ENCODE measurements at places on chromosomes 12 and 14. TPM values are rescaled to one million over a fixed set of nuclear protein-coding genes. Genes with fewer than 3 reads are reported as not detected.

DNA sequence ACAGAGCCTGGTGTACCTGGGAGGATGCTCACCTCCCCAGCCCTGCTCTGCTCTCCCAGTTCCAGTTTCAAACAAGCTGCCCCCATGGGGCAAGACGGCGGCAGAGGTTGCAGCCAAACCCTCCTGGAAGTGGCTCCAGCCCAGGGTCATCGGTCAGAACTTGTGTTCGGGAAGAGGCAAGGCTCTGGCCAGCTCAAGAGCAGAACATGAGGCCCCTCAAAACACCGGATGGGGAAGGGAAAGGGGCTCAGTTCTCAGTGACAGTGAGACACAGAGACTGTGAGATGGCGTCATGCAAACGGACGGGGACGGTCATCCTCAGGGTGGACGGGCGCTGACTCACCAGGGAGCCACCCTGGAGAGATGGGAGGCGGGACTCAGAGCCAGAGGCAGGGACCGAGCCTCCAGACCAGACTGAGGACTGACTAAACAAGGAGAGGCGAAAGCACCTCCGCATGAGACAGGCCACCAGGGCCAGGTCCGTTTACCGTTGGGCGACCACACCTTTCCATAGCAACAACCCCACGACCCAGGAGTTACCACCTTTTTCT is 63.9 kb upstream of the GALNT9 start:
- no peaks in the 10 kb centered on the region for H3K27me3 ChIP-seq
- H3K4me1 ChIP-seq, result no peaks in the 10 kb centered on the region
- no peak overlapping the region for H3K4me3 ChIP-seq

DNA sequence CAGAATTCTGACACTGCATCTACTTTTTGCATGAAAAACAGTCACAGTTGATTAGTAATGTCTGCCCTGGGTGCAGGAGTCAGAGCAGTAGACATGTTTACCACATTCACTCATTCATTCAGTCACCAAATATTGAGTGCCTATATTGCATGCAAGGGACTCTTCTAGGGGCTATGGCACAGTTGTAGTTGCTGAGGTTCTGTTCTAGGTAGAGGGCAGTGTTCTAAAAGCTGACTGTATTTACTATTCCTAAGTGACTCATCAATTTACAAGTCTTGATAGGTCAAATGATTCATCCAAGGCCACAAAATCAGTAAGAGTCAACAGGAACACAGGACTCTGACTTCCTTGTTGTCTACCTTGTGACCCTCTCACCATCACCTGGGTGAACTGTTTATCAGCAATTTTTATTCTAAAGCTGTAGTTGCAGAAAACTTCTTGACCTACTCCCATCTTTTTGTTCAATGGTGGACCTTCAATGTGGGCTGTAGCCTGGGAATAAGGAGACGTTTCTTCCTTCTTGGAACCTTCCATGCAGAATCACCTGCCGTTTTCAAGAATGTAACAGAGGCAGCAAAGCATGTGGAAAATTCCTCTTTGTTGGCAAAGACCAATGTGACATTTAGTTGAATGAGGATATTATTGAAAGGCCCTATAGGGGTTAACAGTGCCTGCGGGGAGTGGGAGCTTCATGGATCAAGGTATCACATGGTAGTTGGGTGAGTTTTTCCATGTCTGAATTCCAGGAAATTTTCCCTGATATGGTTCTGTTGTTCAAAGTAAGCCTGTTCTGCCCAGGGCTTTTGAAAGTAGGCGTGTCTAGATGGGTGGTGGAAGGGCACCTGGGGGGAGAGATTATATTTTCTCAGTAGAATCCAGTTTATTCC is 223.2 kb downstream of the KTN1 start:
- peaks cover 18% of the 10 kb centered on the region for H3K4me1 ChIP-seq
- H3K36me3 ChIP-seq, result no peaks in the 10 kb centered on the region
- no peak for DNase-seq

GRCh38 chr14:102699416-102700110 is 77.7 kb upstream of the TRAF3 start:
- no peak overlapping the region for H3K4me3 ChIP-seq
- peaks cover 9% of the 10 kb centered on the region for H3K36me3 ChIP-seq
- H3K4me1 ChIP-seq, result peaks cover 29% of the 10 kb centered on the region
- no peak overlapping the region for H3K27ac ChIP-seq
- DNase-seq, result no peak

DNA sequence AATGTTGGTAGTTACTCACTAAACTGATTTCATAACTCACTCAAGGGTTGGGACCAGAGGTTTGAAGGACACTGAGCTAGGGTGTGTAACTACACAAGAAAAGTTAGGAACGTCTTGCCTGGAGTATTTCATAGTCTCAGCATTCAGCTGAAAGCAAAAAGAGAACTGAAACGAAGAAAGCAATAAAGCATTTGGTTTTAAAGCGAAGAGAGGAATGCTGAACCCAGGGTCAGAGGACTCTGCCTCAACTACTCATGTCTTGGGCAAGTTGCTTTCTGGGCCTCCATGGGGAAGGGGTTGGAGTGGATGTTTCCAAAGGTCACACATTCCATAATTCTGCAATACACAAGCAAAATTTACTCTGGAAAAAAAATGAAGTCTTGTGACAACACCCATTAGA is 1.4 kb downstream of the GNS start:
- H3K27ac ChIP-seq, result peak overlapping the region; percentile 71
- peak overlapping the region; percentile 78 for H3K4me3 ChIP-seq
- H3K27me3 ChIP-seq, result no peaks in the 10 kb centered on the region
- DNase-seq, result no peak
- H3K36me3 ChIP-seq, result no peaks in the 10 kb centered on the region

GRCh38 chr12:27870939-27871338 is 90.9 kb upstream of the MANSC4 start:
- H3K27me3 ChIP-seq, result peaks cover 4% of the 10 kb centered on the region
- H3K4me3 ChIP-seq, result no peak overlapping the region
- DNase-seq, result no peak
- H3K27ac ChIP-seq, result no peak overlapping the region

GRCh38 chr12:94271351-94271750 is 123.0 kb downstream of the PLXNC1 start:
- DNase-seq, result no peak
- H3K36me3 ChIP-seq, result peaks cover 3% of the 10 kb centered on the region
- no peaks in the 10 kb centered on the region for H3K27me3 ChIP-seq
- H3K4me3 ChIP-seq, result no peak overlapping the region
- no peak overlapping the region for H3K27ac ChIP-seq
- peaks cover 28% of the 10 kb centered on the region for H3K4me1 ChIP-seq

DNA sequence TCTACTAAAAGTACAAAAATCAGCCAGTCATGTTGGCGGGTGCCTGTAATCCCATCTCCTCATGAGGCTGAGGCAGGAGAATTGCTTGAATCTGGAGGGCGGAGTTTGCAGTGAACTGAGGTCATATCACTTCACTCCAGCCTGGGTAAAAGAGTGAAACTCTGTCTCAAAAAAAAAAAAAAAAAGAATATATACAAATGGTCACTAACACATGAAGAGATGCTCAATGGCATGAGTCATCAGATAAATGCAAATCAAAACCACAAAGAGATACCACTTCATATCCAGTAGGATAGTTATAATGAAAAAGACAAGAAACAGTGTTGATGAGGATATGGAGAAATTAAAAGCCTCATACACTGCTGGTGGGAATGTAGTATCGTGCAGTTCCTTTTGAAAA is 33.6 kb upstream of the METAP2 start:
- no peak overlapping the region for H3K4me3 ChIP-seq
- no peaks in the 10 kb centered on the region for H3K36me3 ChIP-seq
- no peaks in the 10 kb centered on the region for H3K27me3 ChIP-seq
- DNase-seq, result no peak
- H3K4me1 ChIP-seq, result peaks cover 5% of the 10 kb centered on the region

- H3K4me1 ChIP-seq, result peaks cover 49% of the 10 kb centered on the region
- no peak overlapping the region for H3K4me3 ChIP-seq
- no peaks in the 10 kb centered on the region for H3K27me3 ChIP-seq
- DNase-seq, result no peak
- H3K36me3 ChIP-seq, result no peaks in the 10 kb centered on the region
Observed at GRCh38 chr12:124560146-124560890, 7.1 kb downstream of the NCOR2 start.

DNA sequence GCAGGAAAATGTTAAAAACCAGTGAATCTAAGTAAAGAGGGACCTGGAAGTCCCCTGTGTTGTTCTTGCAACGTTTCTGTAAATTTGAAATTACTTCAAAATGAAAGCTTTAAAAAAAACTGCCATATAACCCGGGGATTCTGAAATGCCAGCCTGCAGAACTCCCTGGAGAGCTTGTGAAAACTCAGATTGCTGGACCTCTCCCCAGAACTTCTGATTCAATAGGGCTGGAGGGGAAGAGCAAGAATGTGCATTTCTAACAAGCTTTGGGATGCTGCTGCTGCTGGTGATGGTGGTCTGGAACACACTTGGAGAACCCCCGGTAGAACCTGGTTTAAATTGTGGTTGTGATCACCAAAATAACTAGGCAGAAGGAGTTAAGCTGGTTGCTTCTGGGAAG is 300.0 kb upstream of the NOS1 start:
- no peak overlapping the region for H3K27ac ChIP-seq
- H3K36me3 ChIP-seq, result no peaks in the 10 kb centered on the region
- no peak for DNase-seq

DNA sequence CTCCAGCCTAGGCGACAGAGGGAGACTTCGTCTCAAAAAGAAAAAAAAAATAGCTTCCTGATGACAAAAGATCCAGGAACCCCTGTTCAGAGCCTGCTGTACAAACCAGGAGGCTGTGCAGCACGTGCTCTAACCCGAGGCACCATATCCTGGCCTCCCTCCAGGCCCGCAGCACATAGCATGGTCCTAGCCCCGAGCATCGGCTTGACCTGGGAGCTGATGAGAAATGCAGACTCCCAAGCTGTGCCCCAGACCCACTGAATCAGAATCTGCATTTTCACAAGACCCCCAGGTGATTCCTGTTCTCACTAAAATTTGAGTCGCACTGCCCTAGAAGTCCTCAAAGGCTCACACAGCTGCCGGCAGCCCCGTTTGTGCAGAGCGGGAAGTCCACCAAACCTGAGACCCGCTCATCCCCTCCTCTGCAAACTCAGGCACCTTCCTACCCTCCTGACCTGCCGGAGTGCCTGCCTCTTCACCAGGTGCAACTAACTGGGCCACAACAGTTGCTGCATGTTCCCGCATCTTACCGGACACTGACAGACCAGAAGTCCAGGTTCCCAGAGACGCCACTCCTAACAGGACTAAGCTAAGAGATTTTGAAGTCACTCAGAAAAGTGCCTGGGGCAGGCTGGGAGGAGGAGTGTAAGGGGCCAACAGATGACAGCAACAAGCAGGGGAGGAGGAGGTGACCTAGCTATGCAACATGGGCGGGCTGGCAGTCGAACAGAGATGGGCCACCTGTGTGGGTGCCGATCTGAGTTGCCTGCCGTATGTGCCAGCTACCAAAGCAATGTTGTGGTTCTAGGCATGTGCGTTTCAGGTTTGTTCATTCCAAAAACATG is 24.0 kb upstream of the RIN3 start:
- no peaks in the 10 kb centered on the region for H3K27me3 ChIP-seq
- peaks cover 12% of the 10 kb centered on the region for H3K4me1 ChIP-seq
- H3K4me3 ChIP-seq, result no peak overlapping the region
- DNase-seq, result no peak
- no peaks in the 10 kb centered on the region for H3K36me3 ChIP-seq
- H3K27ac ChIP-seq, result peak overlapping the region; percentile 53

- no peak overlapping the region for H3K4me3 ChIP-seq
- no peaks in the 10 kb centered on the region for H3K36me3 ChIP-seq
- DNase-seq, result no peak
- peaks cover 15% of the 10 kb centered on the region for H3K27me3 ChIP-seq
- peaks cover 7% of the 10 kb centered on the region for H3K4me1 ChIP-seq
Observed at GRCh38 chr12:6092784-6093722, 31.4 kb downstream of the VWF start.

GRCh38 chr12:48247181-48247966 is 44.3 kb upstream of the OR10AD1 start:
- no peaks in the 10 kb centered on the region for H3K4me1 ChIP-seq
- DNase-seq, result no peak
- no peak overlapping the region for H3K27ac ChIP-seq
- peaks cover 6% of the 10 kb centered on the region for H3K27me3 ChIP-seq
- peaks cover 8% of the 10 kb centered on the region for H3K36me3 ChIP-seq

DNA sequence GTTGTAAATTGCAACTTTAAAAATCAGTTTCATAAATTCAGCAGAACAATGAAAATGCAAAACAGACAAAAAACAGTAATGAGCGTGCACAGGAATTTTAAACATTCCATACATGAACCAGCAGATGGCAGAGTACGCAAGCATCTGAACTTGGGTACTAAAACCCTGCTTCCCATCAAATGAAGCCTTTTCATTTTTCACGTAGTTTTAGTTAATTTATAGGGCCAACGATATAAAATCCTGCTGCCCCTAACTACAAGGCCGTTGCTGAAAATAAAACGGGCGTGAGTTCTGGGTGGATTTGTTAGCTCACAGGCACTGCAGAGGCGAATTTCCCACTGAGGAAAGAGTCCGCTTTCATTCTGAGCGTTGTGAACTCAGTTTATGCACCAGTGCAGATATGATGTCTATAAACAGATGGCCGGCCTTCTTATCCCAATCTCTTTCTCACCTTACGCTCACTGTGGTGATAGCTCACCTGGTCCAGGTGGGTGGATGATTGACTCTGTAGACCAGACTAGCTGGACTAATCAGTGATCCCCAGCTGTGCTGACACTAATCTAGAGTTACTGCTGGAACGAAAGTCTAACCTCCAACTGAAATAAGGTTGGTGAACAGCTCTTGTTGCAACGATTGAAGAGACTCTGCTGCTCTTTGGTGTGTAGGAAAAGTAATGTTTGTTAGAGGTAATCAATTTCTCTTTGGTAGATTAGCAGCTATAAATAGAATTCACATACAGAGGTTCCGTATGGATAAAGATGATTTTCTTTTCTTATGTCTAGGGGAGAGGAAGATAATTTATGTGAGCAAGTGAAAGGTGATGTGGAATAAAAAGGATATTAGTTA is 89.2 kb downstream of the PDZRN4 start:
- H3K36me3 ChIP-seq, result no peaks in the 10 kb centered on the region
- no peak overlapping the region for H3K27ac ChIP-seq
- H3K4me1 ChIP-seq, result no peaks in the 10 kb centered on the region
- H3K27me3 ChIP-seq, result peaks cover 10% of the 10 kb centered on the region

- H3K27ac ChIP-seq, result peak overlapping the region; percentile 91
- peak overlapping the region; percentile 85 for H3K4me3 ChIP-seq
- peaks cover 2% of the 10 kb centered on the region for H3K36me3 ChIP-seq
Observed at GRCh38 chr14:60183741-60184140, 18.5 kb upstream of the DHRS7 start.

DNA sequence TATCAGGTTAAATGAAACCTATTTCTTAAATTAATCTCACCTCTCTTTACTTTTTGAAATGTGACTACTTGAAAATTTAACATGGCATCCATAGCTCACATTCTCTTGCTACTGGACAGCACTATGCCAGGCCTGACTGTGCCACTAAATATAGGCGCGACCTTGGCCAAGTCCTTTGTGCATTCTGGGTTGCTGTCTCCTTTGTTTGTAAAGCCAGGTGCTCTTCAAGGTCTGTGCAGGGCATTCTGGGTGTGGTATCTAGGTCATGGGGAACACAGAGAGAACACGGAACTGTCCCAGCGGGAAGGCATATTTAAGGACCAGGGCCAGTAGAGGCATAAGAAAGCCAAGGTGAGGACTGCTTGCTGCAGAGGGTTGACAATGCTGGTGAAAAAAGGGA is 121.2 kb downstream of the ZNF664 start:
- no peaks in the 10 kb centered on the region for H3K27me3 ChIP-seq
- no peak overlapping the region for H3K27ac ChIP-seq
- no peak for DNase-seq
- no peak overlapping the region for H3K4me3 ChIP-seq

PZP gene
- polyA plus RNA-seq, result not detected

COL2A1 gene
- polyA plus RNA-seq, result not detected

NGB gene
- polyA plus RNA-seq, result not detected

Data from naive thymus-derived CD8-positive, alpha-beta T cell (primary cell).